Fibroblast of skin of left biceps (primary cell): ENCODE measurements at places on chromosomes 1 and 21.

GRCh38 chr1:201262963-201263608 lies 20.2 kb upstream of the PKP1 start:
- DNase-seq, result no peak

GRCh38 chr1:227845147-227845458 lies 29.6 kb downstream of the PRSS38 start:
- DNase-seq, result no peak

DNA sequence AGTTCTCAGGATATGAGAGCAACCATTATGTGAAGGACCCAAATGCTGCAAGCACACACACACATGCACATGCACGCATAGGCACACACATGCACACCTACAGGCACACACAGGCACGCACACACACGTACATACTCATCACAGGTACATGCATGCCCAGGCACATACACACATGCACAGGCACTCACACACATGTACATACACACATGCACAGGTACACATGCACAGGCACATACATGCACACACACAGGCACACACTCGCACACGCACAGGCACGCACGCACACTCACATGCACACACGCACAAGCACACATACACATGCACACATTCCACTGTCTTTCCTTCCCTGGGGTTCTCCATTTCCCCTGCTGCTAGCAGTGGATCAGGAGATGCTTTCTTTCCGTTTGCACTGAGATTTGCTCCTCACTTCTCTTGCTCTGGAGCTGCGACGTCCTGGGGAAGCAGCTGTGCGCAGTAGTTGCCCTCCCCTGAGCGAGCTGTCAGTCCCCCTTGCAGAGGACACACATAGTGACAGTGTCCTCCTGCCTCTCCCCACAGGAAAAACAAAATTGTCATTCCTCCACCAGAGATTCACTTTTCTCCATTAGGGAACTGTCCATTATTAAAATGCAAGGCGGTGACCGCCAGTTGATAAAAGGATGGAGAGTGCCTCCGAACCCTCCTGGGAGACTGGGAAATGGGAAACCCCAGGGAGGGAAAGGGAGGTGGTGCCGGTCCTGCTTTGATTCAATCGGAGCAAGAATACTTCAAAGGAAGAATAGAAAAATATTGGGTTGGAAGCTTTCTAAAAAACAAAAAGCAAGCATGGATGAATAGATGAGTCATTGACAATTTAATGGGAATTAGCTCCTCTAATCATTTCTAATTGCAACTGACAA lies 69.5 kb downstream of the WDR4 start:
- DNase-seq, result no peak

GRCh38 chr1:80918380-80918779 lies 882.4 kb upstream of the ADGRL2 start:
- DNase-seq, result no peak

DNA sequence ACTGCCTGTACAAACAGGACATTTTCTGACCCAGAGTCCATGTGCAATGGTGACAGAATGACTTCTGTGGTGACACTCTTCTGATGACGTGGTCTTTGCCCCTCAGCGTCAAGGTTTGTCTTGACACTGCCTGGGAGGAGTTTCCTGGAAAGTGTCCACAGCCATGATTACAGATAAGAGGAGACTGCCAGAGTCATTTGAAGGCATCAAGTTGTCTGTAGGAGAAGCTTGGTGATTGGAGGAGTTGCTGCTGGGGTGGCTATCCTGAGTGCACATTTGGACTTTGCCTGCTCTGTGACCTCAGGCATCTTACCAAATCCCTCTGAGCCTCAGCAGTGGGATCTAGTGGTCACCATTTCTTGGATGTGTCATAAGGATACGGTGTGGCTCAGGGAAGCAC lies 17.7 kb downstream of the TCHHL1 start:
- DNase-seq, result no peak

DNA sequence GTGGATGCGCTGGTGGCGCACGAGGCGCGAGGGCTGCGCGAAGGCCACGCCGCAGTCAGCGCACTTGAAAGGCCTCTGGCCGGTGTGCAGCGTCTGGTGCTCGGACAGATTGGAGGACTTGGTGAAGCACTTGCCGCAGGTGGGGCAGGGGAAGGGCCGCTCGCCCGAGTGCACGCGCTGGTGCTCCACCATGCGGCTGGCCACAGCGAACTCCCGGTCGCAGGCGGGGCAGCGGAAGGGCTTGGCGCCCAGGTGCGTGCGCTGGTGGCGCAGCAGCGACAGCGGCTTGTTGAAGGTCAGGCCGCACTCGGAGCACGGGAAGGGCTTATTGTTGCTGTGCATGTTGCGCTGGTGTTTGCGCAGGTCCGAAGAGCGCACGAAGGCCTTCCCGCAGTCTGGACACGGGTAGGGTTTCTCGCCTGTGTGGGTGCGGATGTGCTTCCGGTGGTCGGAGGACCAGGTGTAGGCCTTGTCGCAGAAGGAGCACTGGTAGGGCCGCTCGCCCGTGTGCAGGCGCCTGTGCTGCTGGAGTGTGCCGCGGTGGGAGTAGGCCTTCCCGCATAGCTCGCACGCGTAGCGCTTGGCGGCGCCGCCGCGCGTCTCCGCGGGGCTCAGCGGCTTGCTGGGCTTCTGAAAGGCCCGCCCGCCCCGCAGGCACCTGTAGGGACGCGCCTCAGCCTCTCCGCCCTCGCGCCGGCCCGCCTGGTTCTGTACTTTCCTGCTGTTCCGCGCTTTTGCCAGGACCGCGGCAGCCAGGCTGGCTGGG lies 4.7 kb downstream of the ZNF648 start:
- DNase-seq, result no peak

GRCh38 chr1:208595745-208596144 lies 351.6 kb upstream of the PLXNA2 start:
- DNase-seq, result peak; percentile 58

DNA sequence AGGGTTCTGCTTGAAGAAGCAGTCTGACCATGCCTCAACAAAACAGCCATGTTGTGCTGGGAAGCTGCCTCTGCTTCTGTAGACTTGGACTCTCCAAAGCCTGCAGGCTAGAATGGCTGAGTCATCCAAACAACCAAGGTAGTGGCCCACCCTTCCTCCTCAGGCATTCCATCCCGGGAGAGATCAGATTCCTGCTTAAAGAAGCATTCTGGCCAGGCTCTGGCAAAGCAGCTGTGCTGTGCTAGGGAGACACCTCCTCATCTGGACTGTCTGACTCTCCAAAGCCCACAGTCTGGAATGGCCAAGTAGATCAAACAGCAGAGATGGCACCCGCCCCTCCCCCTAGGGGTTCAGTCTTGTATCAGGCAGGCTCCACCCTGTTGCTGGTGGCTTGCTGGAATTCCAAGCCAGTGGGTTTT lies 38.3 kb upstream of the F3 start:
- peak; percentile 92 for DNase-seq

DNA sequence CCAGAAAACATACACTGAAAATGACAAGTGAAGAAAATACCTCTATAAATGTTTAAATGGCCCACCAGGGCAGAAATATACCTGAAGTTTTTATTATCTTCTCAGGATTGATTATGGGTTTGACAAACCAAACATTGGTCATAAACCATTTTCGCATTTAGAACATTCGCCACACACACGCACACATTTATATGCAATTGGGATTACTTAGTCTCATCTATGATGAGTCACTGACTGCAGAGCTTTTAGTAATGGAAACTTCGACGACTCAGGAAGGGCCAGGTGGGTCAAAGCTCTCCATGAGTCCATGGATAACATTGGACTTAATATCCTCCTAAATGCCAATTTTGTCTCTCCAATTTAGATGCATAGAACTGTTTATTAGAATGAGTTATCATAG lies 16.9 kb downstream of the NRDC start:
- no peak for DNase-seq

- DNase-seq, result no peak
Observed at GRCh38 chr21:22925032-22925431, 1926.8 kb downstream of the NCAM2 start.

DNA sequence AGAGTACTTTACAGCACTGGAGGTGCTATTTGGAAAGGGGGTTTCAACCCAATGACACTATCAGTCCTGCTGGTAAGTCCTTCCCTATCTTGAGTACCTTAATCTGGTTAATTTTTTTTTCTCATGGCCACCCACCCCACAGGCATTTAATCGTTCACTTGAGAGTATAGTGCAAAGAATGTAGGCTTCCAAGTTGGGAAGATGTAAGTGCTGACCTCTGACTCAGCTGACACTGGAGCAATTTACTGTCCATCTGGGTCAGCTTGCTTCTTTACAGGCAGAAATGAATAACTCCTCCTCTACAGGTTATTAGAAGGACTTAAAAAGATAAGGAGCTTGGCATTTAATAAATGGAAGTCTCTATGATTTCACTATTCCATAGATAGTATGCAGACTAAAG lies 89.6 kb downstream of the AK5 start:
- DNase-seq, result no peak

DNA sequence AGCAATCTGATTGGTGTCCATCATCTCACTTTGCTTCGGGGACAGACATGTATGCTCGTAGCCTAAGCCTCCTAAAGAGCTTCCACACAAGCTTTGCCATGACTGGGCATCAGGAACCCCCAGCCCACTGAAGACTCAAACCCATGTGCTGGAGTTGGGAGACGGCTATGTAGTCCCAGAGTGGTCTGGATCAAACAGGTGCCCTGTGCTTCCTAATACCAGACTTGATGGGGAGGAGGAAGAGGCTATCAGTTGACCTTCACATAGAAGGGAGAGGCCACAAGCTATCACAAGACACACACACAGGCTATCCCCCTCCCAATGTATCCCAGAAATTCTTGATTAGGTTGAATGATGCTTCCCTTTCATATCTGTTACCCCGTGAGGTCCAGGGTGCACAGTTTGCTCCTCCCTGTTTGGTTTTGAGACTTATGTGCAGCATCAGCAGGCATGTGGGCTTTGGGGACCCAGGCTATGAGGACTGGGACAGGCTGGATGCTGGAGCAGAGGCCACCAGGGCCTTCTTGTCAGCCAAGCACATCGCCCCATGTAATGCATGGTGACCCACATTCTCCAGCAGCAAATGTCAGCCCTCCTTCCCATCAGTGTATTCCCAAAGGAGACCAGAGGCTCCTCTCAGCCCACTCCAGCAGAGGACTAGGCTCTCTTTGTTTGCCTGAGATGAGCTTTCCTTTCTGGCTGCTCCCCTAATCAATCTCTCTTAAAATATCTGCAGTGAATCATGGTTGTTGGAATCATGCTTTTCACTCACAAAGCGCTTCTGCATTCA lies 159.8 kb downstream of the GRIK3 start:
- DNase-seq, result no peak

DNA sequence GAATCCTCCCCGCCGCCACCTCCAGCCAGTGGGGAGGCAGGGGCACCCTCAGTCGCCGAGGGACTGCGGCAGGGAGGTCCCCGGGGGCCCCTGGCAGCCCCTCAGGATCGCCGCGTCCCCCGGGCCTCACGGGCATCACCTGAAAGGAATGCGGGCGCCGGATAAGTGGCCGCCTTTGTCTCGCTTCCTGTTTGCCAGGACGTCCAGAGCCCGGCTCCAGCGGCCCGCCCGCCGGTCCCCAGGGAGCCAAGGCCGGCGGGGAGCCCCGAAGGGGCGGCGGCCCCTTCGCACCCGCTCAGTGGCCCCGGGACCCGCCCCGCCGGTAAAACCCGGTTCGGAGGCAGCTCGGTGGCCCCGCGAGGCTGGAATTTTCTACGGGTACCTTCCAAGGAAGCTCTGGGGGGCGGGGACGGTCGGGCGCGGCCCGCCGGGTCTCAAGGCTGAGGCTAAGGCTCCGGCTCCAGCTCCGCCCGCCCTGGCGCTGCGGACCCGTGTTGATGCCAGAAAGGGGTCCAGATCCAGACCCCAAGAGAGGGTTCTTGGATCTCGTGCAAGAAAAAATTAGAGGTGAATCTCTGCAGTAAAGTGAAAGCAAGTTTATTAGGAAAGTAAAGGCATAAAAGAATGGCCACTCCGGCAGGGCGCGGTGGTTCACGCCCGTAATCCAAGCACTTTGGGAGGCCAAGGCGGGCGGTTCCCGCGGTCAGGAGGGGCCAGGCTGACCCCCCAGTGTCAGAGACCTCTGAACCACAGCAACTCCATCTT lies 12.6 kb downstream of the TINAGL1 start:
- DNase-seq, result no peak

DNA sequence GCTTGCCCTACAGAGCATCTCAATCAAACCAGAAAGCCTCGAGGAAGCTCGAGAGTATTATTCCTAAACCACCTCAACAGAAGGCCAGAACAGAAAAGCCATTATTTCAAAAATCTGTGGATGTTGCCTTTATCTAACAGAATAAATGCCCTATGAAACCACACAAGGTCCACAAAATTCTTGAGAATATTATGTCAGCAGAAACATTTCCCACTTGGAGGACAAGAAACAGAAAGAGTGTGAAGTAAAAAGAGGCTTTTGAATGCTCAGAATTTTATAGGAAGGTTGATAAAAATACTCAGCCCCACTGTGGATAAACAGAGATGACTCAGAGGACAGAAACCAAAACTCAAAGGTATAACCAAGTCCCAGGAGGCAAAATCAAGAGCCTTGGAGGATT lies 146.4 kb upstream of the LRRC7 start:
- DNase-seq, result no peak

GRCh38 chr21:41451753-41452676 lies 26.0 kb downstream of the MX1 start:
- no peak for DNase-seq

- DNase-seq, result no peak
Observed at GRCh38 chr1:173496757-173497320, 19.7 kb downstream of the PRDX6 start.

DNA sequence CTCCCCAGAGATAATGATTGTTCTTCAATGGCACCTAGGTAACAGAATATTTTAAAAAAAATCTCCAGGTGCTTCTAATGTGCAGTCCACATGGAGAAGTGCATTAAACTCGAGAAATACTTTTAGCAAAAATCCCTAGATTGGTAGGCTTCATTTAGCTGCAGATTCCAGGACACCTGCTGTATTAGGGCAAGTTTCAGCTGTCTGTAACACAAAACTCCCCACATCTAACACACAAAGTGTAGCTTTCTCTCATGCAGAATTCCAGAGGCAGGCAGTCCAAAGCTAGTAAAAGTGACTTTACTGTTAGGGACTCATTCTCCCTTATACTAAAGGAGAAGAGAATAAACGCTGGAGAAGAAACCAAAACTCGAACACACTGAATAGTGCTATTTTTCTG lies 1414.3 kb upstream of the B3GALT2 start:
- no peak for DNase-seq

GRCh38 chr1:147567594-147568381 lies 26.5 kb downstream of the BCL9 start:
- no peak for DNase-seq

GRCh38 chr21:36028127-36029069 lies 31.9 kb downstream of the SETD4 start:
- DNase-seq, result peak; percentile 39

GRCh38 chr1:58409890-58410289 lies 136.6 kb downstream of the OMA1 start:
- peak; percentile 83 for DNase-seq

DNA sequence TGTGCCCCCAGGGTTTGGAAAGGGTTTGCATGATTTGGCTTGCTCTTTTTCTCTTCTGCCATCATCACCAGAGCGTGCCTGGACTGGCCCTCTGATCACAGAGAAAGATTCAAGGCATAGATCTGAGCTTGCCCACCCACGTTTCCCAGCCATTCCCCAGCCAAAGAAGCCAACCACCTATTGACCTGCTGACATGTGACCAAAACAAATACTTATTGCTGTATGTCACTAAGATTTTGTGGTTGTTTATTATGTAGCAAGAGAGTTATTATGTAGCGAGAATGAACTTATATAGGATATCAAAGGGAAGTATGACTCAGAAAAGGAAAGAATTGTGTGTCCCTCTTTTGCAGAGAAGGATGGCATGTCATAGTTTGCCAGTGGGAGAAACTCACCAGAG lies 59.9 kb downstream of the UBE2U start:
- DNase-seq, result no peak

- no peak for DNase-seq
Observed at GRCh38 chr1:6461538-6462411, 4.2 kb downstream of the TNFRSF25 start.

GRCh38 chr1:237042892-237043576 lies 1.1 kb downstream of the RYR2 start:
- no peak for DNase-seq
